Lower leg skin (tissue), 4 donors: ENCODE measurements at places on chromosomes 12 and 14.

DNA sequence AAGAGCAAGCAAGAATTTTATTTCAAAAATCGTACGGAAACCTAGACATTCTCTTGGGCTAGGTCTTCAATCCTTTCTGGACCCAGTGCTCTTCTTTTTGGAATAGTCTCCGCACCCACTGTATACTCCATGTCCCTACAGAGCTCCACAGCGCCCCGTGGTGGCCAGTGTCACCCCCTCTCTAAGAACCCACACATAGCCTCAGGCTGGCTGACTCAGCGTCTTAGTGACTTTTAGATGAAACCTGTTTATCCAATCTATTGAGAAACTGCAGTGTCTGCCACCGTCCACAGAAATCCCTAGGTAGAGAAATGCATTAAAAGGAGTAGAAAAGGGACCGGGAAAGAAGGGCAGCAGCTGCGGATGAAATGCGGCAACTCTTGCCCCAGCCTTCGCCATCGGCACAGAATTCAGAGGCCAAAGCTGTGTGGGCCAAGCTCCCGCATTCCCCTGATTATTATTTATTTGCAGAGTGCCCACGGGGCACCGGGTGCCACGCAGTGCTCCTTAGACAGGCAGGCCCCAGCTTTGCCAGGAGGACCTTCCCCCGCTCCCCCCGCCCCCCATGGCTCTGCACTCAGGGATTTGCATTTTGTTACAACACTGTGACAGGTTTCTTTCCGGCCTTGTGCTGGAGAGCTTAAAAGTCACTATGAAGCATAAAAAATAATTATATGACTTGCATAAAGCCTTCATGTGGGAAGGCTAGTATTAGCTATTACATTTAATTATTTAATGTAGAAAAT lies 170.1 kb upstream of the FKBP4 start:
- DNase-seq: no peak

- DNase-seq: no peak
These were observed 54.8 kb downstream of the PPFIBP1 start for GRCh38 chr12:27578689-27579372.

DNA sequence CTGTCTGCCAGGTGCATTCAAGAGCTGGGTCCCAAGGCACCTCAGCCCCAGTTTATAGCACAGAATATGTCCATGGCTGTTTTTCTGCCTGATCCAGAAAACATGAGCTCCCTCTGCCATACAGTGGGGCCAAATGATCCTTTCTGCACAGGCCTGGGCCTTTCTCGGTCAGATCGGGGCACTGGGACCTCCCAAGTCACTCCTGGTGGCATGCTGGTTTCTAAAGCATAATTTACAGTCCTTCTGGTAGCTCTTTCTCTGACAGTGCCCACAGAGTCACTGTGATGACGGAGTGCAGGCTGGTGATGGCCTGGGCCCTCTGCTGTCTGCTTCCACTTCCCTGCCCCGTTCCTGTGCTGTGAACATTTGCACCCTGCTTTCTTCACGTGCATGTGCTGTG lies 99.2 kb downstream of the ADGRD1 start:
- no peak for DNase-seq

DNA sequence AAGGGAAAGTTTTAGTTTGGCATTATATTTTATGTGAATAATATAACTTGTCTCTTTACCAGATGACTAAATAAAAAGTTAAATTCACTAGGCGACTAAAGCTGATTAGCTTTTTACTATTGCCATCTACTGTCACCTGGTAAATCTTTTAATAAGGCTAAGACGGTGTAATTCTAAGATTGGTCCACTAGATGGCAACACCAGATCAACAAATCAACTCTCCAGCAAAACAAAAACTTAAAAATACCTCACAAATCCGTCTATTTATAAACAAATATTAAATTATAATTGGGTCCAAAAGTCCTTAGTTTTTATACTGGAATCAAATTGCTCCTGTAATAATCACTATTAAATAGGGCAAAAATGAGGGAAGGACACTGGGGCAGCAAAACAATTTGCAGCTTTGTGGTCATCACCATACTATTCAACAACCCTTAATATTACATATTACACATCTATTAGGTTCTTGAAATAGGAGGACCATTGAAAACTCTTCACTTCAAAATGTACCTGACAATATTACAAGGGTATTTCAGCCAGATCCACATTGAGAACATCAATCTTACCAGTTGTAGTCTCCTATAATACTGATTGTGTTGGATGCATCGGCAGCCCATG lies 47.9 kb downstream of the GALC start:
- no peak for DNase-seq

GRCh38 chr14:100102156-100102785 lies 37.0 kb downstream of the EVL start:
- no peak for DNase-seq

- no peak for DNase-seq
These were observed 81.6 kb downstream of the PTGER2 start for GRCh38 chr14:52395728-52396127.
